ENCODE measurements at places on chromosomes 2 and 18. TPM values are rescaled to one million over a fixed set of nuclear protein-coding genes. Genes with fewer than 3 reads are reported as not detected.

DNA sequence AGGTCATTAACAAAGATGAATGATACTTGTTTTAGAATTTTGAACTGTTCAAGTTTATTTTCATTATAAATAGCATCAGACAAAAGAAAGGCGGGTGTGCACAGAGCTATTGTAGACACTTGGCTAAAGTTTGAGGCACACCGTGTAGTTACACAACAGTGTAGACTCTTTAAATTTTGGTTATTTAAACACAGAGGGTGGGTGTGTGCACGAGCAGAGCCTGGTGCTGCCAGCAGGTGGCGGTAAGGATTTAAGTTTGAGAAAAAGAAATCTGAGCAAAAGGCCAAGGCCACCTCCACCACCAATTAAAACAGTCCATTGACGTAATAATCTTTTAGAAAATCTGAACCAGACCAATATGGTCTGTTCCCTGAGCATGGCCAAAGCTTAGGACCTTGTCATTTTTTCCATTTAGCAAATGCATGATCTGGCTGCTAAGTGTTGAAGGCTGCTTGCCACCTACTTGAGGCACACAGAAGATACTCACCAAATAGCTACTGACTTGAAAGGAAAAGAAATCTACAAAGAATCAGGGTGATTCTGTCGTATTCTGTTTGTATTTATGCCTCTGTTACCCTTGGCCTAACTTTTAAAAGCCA, 14.3 kb downstream of the COPS7B start:
- DNase-seq = peak; percentile 6

Gene ARHGAP28
- polyA plus RNA-seq = 4.6 TPM

GRCh38 chr2:31296641-31297287, 62.8 kb downstream of the EHD3 start:
- no peak for DNase-seq

Gene SERPINB8
- polyA plus RNA-seq = 1.9 TPM

- DNase-seq = peak; percentile 91
Measured at GRCh38 chr18:79405781-79406575, 10.2 kb downstream of the NFATC1 start.

DNA sequence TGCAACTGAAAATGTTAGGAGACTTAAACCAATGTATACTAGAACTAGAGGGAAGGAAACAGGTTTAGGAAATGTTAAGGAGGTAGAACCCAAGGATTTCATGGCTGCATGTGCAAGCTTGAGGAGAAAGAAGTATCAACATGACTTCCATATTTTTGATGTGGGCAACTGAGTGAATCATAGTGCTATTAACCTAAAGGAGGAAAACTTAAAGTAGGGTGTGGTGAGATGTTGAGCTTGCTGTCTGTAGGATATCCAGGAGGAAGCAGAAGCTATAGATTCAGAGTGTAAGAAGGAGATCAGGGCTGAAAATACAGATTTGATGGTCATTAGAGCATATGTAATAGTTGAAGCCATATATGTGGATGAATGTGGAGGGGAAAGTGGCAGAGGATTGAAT, 31.5 kb downstream of the NDC80 start:
- no peak for DNase-seq

Gene NEU4
- polyA plus RNA-seq = 2.8 TPM

Gene SPATA3
- polyA plus RNA-seq = not detected

DNA sequence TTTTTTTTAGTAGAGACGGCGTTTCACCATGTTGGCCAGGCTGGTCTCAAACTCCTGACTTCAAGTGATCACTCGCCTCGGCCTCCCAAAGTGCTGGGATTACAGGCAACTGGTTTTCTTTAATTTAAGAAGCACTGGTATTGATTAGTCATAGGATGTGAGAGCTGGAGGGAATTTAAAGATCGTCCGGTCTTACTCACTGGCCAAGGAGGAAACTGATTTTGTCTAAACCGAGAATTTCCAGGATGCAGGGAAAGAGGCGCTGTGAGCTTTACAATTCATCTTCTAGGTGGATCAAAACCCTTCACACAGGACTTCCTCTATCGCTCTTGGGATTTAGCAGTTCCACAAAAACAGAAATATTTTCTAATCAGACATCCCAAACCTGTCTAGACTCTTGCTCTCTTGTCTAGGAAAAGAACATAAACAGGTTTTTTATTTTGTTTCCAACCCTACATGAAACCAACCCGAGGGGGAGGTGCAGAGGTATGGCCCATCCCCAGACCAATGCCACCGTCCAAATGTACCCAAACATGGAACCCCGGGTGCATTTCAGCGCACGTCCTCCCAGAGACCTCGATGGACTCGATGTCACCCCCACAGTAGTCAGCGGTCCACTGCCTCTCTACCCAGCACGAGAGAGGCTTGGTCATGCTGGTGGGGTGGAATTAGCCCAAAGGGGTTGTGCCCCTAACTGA, 12.5 kb upstream of the TUBB6 start:
- DNase-seq = no peak

DNA sequence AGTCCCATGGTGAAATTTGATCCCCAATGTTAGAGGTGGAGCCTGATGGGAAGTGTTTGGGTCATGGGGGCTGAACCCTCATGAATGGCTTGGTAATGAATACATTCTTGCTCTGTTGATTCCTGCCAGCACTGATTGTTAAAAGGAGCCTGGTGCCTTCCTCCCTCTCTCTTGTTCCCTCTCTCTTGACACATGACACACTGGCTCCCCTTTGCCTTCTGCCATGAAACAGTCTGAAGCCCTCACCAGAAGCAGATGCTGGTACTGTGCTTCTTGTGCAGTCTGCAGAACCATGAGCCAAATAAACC, 30.6 kb upstream of the EPC2 start:
- DNase-seq = peak; percentile 57

DNA sequence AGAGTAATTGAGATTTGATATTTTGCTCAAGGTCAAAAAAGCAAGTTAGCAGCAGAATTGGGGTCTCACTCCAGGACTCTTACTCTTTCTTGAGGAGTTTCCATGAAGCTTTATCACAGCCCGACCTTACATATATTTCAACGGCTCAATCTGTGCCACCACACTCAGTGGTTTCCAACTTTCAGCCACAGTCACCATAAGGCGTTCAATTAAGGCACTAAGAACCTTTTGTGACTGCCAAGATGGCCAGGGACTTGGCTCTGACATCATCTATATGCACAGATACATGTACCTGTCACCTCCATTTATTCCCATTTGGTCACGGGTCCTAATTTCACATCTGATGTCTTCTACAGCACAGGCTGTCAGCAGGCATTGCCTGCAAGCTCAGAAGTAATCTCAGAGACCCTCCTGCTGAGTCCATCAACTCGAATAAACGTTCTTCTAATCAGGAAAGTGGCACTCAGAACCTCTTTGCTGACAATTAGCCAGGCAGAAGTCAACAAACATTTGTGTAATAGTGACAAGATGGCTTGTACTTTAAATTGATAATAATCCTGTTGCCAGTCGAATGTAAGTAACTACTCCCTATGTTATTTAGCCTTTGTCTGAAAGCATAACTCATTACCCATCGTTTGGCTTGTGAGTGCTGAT, 16.1 kb downstream of the DYTN start:
- DNase-seq = no peak

Gene CD302
- polyA plus RNA-seq = 8.7 TPM

DNA sequence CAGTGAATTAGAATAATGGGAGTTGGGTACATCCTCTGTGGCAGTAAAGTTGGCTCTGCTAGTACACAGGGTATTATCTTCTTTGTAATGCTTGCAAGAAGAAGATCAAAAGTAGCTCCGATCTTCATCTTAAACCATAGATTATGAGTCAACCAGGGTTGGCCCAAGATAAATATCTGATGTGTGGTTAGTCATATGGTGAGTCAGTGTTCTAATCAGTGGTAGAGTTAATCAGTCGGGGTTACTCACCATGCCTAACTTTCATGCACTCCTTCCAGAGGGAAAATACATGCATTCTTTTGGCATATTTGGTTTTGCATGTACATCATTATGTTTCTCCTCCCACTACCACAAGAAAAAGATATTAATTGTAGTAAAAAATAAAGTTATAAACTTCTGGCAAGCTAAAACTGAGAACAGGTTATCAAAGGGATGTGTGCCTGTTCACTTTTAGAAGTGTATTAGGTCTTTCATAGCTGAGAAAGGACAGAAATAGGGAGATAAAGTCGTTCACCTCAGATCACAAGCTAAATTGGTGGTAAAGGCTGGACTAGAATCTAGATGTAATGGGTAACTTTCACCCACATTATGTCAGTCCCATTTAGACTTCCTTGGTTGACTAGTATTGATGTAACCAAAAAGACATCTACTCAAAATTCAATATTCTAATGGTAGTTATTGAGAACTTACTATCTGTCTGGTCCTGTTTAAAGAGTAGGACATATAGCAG, 684.4 kb downstream of the IRS1 start:
- DNase-seq = no peak

GRCh38 chr2:120549841-120550240, 185.8 kb upstream of the GLI2 start:
- no peak for DNase-seq

DNA sequence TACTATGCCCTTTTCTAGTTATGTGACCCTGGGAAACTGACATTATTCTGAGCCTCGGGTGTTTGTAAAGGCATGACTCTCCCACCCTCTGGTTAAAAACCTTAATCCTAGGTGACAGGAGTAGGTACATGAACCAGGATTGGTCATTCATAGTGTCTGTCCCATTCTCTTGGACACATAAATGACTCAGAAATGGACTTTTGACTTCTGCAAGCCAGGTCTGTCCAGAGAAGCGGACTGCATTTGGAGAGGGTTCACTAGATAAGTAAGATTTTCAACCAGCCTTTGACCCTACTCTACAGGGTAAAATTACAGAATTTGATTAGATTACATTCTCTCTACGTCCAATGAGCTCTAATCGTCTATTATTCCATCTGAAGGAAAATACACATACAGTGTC, 285.9 kb downstream of the DPP10 start:
- DNase-seq = no peak

Gene CETN1
- not detected for polyA plus RNA-seq

DNA sequence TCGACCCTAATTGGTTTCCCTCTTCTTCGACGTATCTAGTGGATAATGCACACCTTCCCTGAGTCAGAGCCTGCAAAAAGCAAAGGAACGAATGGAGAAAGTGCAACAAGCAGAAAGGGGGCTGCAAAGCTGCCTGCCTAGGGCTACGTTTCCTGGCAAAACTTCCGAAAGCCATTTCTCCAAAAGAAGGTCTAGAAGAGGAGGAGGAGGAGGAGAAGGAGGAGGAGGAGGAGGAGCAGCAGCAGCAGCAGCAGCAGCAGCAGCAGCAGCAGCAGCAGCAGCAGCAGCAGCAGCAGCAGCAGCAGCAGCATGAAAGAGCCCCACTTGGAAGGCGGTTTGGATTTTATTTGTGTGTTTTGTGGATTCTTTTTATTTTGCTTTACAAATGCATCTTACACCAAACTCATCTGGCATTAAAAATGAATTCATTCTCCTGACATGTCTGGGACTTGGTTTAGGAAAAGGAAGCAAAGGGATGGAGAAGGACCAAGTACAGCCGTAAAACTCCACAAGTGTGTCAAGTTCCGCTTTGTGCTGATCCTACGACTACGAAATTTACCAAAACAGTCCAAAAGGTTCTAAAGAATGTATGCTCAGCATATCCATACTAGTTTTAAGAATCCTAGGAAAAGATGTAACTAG, 2.0 kb downstream of the TCF4 start:
- peak; percentile 65 for DNase-seq

Gene LANCL1
- polyA plus RNA-seq = 28.0 TPM

Gene GALNT14
- 90.3 TPM for polyA plus RNA-seq

DNA sequence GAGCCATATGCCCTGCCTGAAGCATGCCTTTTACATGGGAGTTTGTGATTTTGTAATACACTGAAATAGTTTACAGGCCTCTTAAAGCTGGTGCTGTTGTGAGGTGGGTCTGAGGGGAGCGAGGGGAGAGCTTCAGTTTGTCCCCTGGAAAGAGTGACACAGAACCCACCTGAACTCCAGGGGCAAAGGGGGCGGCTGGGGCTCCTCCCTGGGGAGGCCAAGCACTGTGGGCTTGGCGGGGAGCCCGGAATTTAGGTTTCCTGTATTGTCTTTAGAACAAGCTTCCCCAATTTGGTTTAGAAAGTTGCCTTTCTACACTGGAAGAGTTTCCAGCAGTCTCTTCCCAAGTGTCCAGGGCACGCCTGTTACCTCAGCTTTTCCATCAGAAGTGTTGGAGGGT, 75.7 kb downstream of the VAPA start:
- peak; percentile 78 for DNase-seq

Gene DLX2
- not detected for polyA plus RNA-seq

DNA sequence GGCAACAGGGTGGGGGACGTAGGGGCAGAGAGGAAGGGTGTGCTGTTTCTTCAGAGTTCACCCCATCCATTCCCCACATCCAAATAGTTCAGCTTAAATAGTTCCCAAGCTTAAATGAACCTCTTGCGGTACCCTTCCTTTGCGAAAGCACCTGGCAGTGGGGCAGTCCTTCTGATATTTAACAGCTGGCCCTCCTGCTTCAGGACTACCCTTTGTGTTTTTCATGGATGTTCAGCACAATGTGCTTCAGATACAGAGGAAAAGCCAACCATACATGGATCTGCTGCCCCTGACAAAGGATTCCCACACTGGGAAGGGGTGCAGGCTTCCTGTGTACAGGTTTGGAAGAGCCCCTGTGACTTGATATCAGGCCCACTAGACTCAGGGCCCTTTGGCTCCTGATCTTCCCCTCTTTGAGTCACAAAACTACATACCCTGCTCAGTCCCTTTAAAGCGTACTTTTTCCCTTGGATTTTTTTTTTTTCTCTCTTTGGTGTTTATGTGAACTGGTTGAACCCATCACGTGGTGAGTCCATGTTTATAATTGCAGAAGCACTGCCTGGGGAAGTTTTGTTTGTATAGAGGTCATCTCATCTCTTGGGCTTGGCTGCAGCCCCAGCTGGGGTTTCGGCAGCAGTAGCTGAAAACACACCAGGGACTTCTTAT, 45.3 kb upstream of the IGFBP5 start:
- no peak for DNase-seq

GRCh38 chr2:128199141-128199540, 108.1 kb downstream of the UGGT1 start:
- DNase-seq = no peak

- DNase-seq = no peak
Measured at GRCh38 chr2:78147466-78147865, 625.3 kb upstream of the LRRTM4 start.

Gene AFF3
- 0.65 TPM for polyA plus RNA-seq

DNA sequence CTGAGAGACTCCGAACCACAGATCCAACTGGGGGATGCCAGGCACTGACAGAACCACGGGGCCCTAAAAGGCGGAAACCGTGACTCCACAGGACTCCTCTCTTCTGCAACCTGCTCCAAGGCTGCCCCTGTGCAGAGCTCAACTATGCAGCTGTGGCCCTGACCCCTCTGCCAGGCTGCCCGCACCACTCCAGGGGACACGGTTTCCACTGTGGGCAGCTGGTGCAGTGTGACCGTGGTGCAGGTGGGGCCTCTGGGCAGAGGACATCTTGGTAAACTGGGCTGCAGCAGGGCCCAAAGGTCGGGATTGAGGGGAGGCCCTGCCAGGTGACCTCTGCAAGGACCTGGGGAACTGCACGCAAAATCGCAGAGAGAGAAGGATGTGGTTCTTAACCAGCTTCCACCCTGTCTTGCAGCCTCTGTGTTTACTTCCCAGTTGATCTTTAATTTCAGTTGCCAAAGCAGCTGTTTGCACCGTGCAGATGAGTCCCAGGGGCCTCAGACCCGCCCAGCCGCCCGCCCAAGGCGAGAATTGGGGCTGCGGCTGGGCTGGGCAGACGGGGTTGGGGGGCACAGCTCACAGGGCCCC, 104.6 kb upstream of the CTDP1 start:
- peak; percentile 43 for DNase-seq

Gene PLCD4
- 30.4 TPM for polyA plus RNA-seq

GRCh38 chr2:74304332-74305148, 38.7 kb downstream of the SLC4A5 start:
- no peak for DNase-seq

Measured in kidney (tissue), 22 donors.